Stimulated activated CD8-positive, alpha-beta memory T cell treated with anti-CD3 and anti-CD28 coated beads, Interleukin-7, amount 100 ng/mL, for 4 hours (primary cell): ENCODE measurements at places on chromosomes 5 and 9.

DNA sequence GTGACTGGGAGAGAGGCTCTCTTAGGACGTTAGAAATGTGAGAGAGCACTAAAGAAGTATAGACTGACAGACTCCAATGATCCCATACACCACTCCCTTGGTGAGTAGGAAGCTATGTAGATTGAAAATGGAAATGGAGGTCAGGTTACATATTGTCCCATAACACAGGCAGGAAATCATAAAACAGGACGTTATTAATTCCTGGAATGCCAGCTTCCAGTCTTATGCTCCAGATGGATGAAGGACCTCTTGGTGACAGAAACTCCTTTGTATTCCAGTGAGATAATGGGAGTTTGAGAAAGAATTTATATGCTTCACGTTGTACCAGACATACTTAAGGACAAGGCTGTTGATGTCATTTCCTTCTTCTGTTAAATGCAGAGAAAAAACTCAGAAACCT is 338.2 kb upstream of the ITGA1 start:
- DNase-seq = no peak

GRCh38 chr9:81588148-81588871 is 101.0 kb downstream of the TLE1 start:
- DNase-seq = no peak

DNA sequence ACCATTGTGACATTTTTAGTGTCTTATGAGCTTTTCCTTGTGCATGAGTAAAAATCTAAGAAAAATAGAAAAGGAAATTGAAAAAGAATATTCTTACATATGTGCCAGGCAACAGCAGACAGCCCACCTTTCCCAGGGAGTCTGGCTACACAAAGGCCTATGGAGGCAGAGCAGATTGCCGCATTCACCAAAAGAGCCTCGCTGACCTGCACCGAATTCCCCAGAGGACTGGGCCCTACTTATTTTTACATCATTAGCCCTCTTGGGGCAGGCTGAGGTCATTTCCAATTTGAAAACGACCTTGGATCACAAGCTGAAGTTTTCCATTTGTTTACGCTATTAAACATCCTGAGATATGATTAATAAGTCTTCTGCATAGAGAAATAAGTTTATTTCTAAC is 66.2 kb upstream of the WDR41 start:
- DNase-seq = no peak

GRCh38 chr9:71687676-71688075 is 80.6 kb downstream of the CEMIP2 start:
- no peak for DNase-seq

GRCh38 chr5:4022056-4022670 is 426.5 kb downstream of the IRX1 start:
- no peak for DNase-seq

GRCh38 chr9:35749515-35750255 is 598 bp downstream of the RGP1 start:
- DNase-seq = no peak

DNA sequence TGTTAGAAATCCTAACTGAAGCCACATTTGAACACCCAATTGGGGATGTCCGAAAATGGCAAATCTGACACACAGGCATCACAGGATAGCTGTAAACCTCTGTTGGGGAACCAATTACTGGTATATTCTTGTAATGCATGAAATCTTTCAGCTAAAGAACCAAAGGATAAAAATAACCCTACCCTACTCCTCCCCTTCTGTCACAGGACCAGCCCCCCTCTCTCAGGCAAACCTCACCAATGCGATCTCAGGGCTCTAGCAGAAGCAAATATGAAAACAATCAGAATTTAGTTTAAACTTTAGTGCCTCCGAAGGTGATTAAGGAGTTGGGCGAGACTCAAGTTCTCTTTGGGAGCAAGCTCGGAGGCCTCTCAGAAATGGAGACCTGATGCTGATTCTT is 499.3 kb downstream of the SPOCK1 start:
- no peak for DNase-seq
